ENCODE measurements at places on chromosomes 5 and 9. TPM values are rescaled to one million over a fixed set of nuclear protein-coding genes. Genes with fewer than 3 reads are reported as not detected.
A peak's percentile ranks its signal among the peaks of the same experiment; 100 is the strongest.

Gene ADAMTS2
- 25.5 TPM for total RNA-seq

Gene PRDM9
- not detected for total RNA-seq

DNA sequence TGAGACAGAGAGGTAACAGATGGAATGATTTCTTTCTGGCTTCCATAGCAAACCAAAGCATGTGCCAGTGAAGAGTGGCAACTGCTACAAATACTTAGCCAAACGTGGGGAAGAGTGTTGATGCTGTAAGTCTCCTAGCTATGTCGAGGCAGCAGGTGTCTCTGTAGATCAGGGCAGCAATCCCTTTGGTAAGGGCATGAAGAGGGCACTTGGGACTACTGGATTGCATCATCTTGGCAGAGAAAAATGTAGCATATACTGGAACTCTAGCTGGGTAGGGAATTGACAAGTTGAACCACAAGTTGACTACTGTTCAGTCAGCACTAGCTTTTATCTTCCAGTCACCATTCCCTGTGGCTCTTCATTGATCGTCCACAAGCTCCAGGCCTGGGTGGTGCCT is 75.8 kb downstream of the GHR start:
- DNase-seq = no peak

DNA sequence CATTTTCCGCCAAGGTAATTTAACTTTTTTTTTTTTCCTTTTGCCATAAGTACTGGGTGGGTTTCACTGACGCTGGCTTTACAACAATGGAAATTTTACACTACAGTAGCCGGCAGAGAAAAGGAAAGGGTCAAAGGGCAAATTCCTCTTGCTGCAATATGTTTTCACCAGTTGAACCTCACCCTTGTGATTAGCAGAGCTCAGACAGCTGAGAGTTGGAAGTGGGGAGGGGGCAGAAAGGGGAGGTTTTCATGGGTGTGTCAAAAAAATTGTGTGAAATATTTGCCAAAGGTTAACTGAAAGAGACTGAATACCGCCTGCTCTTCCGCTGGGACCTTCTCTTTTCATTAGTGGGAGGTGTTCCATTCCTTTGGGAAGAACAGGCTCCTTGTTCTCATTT is 296.9 kb downstream of the ADAMTS6 start:
- DNase-seq = no peak

GRCh38 chr5:120365656-120366446 is 98.2 kb upstream of the PRR16 start:
- no peak for DNase-seq

DNA sequence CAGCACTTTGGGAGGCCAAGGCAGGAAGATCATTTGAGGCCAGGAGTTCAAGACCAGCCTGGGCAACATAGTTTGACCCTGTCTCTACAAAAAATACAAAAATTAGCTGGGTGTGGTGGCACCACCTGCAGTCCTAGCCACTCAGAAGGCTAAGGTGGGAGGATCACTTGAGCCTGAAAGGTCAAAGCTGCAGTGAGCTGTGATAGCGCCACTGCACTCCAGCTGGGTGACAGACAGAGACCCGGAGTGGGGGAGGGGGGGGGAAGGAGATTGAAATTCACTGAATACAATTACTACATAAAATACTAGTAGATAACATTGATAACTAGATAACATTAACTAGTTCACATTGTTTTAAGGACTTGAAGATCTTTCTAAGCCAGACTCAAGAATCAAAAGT is 345.6 kb downstream of the BNC2 start:
- DNase-seq = no peak

GRCh38 chr5:129770024-129770820 is 22.3 kb downstream of the MINAR2 start:
- no peak for DNase-seq

Gene ANKRD55
- total RNA-seq = not detected

DNA sequence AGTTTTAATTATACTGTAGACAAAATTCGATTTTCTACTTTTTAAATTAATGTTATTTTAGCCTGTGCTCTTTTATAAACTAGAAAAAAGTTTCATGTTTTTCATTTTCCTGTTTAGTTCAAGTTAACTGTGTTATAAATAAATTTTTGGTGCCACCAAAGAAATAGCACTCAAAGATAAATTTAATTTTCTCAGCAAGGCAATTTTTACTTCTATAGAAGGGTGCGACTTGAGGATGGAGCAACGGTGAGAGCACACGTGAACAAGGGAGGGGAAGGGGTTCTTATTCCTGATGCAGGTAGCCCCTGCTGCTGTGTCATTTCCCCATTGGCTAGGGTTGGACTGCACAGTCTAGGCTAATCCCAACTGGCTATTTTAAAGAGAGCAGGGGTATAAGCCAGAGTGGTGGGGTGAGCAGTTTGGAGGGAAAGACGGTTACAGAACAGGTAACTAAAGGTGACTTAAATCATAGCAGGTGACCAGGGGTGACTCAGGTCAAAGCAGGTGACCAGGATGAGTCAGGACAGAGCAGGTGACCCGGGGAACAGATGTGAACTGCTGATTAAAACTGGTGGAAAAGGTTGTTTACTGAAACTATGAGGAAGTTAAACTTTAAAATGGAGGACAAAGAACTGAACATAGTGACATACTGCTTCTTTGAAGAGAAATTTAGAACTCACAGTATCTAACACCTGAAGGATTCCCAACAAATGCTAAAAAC is 104.6 kb upstream of the GPBP1 start:
- no peak for DNase-seq

DNA sequence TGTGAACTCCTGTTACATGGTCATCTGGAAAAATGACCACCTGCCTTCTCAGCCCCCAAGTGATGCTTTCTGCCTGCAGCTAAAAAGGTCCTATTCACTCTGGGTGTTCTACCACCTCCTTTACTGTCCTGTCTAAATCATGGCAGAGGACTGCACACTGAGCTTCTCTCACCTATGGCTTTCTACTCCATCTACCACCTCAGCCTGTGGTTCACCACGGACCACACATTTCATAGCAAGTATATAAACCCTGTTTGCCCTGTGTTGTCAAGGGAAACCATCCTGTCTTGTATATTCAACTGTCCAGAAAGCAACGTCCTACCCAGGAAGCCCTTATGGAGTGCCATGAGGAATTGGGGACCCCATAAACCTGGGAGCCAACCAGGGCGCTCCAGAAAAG is 167.4 kb upstream of the ITGA1 start:
- DNase-seq = no peak

- DNase-seq = peak; percentile 82
These were observed at the start of gene TICAM2 for GRCh38 chr5:115601701-115602590. TICAM2 (minus strand) TSS chr5:115602479; CDS start chr5:115581256, 21,223 bp downstream.

Gene C9
- not detected for total RNA-seq

DNA sequence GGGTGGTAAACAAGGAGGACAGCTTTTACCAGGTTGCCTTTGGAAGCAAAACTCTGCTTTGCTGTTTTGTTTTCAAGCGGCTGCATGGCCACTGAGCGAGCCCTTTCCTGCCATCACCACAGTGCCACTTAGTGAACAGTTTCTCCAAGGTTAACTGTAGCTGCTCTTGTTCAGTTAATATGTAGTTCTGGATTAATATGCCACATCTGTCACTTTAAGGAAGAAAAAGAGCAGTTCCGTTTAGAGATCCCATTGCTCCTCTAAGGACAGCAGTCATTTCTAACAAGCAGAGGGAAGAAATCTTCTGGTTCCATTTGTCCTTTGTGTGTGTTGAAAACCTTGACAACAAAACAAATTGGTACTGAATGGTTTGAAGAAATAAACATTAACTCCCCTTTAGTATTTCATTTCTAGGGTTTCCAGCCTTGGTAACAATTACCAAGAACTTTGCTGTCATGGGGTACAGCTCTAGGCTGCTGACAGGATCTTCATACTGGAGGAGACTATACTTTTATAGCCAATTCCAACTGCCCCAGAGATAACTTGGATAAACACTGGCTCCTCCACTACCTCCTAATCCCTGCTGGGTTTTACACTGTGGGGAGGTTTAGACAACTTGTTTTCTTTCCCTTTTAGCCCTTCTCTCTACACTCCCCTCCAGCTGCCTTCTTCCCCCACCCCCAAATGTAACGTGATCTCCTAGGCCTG is 10.3 kb upstream of the ABL1 start:
- DNase-seq = peak; percentile 89

Gene MYO10
- total RNA-seq = 60.9 TPM
